Jurkat, Clone E6-1 (cell line): ENCODE measurements at places on chromosomes 2 and 18.

DNA sequence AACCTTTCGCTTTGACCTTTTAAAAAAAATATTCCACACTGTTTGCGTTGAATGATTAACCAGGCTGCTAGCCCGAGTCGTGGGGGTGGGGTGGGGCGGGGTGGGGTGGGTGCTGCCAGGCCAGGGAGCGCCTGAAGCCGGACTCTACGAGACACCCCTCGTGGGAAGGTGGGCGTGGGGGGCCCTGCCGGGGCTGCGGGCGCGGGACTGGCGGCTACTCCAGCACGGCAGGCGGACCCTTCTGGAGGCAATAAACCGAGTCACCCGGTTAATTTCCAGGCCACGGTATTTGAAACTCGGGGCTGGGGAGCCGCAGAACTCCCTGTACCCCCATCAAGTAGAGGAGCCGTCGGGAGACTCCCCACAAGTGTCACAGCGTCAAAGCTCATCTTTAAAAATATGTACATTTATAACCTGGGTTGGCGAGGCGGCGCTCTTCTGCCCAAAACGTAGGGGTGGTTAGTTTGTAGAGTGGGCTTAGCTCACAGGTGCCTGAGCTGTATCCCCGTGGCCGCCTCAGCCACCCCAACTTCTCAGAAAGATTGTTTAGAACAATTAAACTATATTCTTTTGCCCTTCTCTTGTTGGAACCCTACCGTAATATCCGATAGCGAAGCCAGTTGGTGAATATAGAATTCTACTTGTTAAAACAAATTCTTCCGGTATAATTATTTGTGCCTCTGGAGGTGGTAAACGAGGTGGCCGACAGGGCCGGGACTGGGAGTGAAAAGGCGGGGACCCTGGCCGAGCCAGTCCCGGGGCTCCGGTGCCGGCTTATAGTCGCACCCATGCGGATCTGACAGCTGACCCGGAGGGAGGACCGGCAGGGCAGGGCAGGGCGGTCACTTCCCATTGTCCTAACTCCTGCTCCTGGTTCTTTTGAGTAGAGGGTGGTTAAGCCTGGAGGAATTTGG lies 1.4 kb downstream of the B3GNT2 start:
- no peak for DNase-seq

- no peak for DNase-seq
Observed at GRCh38 chr2:210546424-210547208, 9.8 kb upstream of the CPS1 start.

DNA sequence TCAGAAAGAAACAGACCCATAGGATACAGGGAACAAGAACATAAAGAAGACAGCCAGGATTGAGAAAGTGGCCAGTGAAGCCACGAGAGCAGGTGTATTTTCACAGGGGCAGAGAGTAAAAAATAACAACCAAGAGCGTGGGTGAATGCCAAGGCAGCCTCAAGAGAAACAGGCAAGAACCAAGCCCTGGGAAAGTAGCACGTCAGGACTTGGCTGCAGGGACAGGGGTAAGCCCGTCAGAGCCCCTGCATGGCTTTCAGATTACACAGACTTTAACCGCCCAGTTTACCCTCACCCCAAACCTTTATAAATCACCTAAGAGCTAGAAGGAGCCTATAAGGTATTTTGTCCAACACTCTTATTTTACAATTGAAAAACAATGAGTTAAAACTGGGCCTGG lies 43.7 kb downstream of the ARL4C start:
- no peak for DNase-seq

DNA sequence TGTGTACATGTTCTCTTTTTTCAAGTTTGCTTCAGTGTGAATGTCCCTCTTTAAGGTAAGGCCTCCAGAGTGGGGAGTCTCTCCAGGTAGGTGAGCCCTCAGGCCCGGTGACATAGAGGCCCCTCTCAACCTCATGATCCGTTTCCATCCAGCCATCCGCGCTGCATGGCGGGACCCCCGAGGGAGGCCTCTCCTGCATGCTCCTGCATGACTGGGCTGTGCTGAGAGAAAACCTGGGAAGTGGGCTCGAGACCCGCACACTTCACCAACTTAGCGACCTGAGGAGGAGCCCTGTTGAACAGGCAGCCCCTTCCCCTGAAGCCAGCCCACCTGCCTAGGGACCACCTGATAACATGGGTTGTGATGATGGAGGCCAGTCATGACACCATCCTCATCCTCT lies 131.3 kb upstream of the EPAS1 start:
- no peak for DNase-seq

GRCh38 chr2:233416706-233417105 lies 62.4 kb downstream of the DGKD start:
- no peak for DNase-seq

GRCh38 chr18:41482501-41482900 lies 472.5 kb upstream of the PIK3C3 start:
- no peak for DNase-seq

DNA sequence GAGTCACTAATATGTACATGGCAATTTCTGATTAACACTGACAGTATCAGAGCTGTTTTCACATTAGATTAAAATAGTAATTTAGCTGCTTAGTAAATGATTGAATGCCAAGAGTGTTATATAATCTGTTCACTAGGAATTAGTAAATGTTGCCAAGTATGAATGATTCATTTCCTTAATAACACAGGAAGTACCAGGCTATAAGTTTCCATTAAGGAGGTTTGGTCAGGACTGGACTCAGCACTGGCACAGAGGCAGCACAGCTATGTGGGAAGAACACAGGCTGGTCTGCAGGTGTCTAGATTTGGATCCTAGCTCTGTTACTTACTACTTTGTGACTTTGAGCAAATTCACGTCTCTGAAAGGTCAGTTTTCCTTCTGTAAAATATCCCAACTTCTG lies 97.2 kb downstream of the TDRD15 start:
- DNase-seq, result no peak

DNA sequence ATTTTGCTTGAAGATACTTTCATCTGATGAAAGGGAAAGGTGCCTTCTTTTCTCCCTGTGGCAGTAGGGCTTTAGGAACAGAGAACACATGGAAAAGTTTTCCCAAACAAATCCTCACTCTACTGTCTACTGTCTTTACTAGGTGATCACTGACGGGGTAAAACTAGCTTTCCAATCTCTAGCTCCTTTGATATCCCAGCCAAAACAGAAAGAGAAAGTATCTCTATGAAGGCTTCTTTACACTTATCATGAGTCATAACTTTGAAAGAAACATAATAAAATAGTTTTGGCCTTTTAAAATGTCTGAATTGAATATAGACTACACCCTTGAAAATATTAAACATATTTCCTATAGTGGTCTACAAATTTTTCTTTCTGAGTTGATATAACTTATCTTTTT lies 214.5 kb downstream of the DSEL start:
- DNase-seq, result no peak

- no peak for DNase-seq
Observed at GRCh38 chr2:132697556-132698205, 27.7 kb upstream of the LYPD1 start.

DNA sequence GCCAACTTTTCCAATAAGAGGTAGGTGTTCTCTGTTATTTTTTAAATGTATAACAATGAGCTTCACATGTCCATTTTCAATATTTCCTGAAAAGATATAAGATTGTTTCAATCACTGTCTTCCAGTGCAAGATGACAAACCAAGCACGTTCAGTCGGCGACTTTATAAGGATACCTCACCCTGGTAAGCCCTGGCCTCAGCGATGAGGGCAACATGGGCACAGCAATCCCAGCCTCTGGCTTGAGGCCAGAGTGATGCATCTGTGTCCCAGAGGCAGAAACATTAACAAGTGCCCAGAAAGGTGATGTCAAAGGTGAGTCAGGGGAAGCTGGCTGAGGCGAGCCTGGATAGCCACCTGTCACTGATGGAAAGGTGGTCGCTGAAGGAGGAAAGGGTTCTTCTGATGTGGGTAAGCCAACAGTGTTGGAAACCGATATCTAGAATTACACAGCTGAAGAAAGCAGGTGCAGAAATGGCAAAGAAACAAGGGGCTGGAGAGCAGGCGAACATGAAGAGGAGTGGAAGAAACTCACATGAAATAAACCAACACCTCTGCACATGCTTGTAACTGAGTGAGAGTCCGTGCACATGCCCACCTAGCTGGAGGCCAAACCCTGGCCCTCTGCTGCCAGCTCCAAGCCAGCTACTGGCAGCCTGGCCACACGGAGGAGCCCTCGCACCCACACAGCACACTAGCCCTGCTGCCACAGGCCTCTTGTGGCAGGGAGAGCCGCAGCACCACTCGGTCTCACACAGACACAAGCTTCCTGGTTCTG lies 65.5 kb downstream of the FBXO15 start:
- DNase-seq, result peak; percentile 86

DNA sequence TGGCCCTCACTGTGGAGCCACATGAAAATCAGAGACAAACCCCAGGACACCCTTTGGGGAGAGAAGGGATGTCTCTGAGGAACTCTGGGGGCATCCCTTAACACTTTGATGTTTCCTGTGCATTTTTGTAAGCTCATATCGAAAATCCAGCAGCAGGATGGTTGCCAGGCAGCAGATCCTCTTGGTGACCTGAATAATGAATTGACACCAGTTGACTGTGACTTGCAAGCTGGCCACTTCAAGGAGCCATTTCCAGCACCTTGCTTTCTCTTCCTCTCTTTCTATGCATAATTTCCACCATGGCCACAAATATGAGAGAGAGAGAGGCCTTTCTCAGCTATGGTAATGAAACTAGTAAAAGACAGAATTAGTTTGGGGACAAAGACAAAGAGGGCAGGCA lies 91.7 kb downstream of the NRP2 start:
- no peak for DNase-seq

GRCh38 chr18:26056291-26056690 lies 34.1 kb downstream of the SS18 start:
- DNase-seq, result no peak

DNA sequence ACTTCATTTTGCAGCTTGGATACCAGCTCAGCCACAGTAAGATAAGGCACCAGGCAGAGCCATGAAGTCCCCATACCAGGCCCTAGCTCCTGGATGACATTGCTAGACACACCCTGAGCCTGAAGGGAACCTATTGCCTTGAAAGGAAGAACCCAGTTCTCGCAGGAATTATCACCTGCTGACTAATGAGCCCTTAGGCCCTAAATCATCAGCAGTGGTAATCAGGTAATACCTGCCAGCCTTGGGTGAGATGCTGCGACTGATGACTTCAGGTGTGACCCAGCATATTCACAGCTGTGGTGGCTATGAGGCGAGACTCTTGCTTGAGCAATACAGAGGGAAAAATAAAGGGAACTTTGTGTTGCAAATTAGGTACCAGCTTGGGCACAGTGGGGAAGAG lies 24.9 kb downstream of the CLK1 start:
- DNase-seq, result no peak
